ENCODE measurements at places on chromosomes 12 and 14.

DNA sequence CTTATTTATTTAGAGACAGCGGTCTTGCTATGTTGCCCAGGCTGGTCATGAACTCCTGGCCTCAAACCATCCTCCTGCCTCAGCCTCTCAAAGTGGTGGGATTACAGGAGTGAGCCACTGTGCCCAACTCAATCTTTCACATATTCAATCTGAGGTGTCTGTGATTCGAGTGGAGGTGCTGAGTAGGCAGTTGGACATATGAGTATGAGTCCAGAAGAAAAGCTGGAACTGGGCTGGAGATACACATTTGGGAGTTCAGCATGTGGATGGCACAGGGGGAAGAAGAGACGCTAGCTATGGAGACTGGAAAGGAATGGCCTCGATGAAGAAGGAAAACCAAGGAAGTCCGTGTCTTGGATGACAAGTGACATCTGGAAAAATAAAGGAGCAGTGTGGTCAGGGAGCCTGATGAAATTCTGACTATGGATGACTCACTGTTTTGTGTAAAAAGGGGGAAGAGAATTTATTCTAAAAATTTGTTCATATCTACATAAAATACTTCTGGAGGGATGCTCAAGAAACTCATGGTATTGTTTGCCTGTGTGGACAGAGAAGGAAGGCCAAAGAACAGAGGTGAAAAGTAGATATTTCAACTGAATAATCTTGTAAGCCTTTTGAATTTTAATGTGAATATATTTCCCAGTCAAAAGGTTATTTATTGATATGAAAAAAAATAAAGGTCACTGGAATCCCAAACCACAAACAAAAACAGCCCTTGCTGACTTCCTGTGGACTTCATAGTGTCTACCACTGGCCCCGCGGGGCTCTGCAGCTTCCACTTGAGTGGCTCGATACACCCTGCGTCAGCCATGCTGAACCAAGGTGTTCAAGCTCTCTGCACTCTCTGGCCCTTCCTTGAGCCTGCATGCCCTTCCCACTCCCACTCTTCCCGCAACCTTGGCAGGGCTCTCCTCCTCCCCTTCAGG is 8.9 kb upstream of the LTA4H start:
- no peak for DNase-seq

GRCh38 chr12:9649532-9649940 is 20.0 kb upstream of the CLEC2D start:
- no peak for DNase-seq

DNA sequence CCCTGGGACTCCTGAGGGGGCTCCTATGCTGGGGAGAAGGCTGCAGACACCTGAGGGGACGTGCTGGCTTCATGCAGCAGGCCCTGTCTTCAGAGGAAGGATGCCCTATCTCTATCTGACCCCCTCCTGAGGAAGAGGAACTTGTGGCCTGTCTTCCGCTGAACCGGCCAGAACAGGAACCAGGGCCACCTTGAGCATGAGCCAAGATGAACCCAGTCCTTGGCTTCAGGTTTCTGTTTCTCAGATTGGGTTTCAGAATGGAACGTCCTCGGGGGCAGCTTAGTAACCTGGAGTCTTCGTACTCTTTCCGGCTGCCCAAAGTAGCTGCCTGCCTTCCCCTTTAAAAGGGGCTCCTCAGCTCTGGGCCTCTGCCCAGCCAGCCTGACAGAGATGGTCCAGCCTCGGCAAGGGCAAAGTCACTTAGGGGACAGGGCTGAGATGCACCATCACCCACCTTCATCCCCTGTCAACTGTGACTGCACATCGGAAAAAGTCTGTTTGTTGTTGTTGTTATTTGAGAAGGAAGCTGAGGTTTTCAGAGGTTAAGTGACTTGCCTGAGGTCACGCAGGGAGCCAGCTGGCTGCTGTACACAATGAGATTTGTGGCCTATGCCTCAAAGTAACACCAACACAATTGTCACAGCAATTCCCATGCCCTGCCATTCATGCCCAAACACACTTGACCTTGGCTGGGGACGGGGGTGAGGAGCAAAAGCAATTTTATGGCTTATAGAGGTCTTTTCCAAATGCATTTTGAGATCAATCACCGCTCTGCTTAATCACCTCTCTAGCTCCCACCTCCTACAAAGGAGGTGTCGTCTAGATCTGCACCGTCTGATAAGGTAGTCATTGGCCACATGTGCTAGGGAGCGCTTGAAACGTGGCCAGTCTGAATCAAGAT is 13.4 kb downstream of the ASB2 start:
- no peak for DNase-seq

DNA sequence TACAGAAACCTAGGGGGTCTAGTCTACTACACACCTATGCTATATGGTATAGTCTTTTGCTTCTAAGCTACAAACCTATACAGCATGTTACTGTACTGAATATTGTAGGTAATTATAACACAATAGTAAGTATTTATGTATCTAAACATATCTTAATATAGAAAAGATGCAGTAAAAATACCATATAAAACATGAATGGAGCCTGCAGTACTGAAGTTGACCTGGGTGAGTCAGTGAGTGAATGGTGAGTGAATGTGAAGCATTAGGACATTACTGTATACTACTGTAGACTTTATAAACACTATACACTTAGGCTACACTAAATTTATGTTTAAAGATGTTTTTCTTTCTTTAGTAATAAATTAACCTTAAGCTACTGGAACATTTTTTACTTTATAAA is 13.1 kb upstream of the ABCD2 start:
- no peak for DNase-seq

DNA sequence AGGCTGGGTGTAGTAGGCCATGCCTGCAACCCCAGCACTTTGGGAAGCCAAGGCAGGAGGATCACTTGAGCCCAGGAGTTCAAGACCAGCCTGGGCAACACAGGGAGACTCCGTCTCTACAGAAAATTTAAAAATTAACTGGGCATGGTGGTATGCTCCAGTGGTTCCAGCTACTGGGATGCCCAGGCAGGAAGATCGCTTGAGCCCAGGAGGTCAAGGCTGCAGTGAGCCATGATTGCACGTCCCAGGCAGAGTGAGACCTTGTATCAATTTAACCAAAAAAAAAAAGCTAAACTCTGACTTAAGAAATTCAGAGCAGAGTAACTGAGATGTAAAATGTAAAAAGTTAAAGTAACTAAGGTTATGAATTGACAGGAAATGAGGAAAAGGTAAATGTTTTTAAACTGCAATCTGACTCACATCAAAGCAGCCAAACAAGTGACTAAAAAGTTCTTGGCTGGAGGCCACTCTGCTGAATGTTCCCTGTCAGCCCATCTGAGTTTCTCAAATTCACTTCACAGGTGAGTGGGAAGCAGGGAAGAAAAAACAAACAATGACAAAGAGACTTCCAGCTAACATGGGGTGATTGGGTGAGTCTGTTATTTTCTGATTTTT is 21.3 kb downstream of the PRKD1 start:
- no peak for DNase-seq

DNA sequence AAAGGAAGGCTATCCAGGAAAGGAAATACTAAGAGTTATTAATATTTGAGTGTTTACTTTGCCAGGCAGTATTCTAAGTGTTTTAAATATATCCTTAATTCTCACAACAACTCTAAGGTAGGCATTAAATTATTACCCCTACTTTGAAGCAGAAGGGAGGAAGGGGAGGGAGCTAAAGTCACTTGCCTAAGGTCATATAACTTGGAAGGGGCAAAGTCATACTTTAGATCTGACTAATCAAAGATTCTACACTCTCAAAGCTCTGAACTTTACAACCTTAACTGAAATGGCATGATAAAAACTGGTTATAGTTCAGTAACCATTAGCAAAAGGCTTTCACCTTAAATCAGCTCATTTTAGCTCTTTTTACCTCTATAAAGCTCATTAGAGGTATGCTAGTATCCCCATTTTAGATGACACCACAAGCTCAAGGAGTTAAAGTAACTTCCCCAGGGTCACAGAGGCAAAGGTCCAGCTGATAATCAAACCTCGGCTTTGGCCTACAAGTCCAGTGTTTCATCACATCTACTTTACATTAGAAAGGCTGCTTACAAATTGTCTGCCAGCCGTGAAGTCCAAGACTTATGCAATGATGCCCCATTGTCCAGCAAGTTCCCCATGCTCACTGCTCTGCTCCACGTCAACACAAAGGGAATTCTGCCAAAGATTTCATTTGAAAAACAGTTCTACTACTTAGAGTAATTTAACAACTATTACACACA is 223.9 kb downstream of the MED13L start:
- DNase-seq = no peak

- no peak for DNase-seq
These were observed 495.8 kb upstream of the GARIN6 start for GRCh38 chr12:99151744-99152143.

- no peak for DNase-seq
These were observed 23.0 kb downstream of the ALDH2 start for GRCh38 chr12:111789779-111790178.

DNA sequence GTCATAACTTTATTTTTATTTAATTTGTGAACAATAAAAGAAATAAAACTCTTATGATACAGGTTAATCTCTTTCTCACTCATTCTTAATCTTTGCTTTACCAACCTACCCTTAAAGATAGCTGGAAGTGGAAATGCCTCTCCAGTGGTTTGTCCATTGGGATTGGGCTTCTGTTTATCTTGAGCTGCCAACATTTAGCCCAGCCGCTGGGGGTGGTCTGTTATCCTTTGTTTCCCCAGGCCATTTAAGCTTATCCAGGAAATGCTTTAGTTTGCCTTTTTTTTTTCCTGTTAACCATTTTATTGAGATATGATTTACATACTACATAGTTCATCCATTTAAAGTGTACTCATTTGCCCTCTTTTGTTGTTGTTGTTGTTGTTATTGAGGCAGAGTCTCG is 8.2 kb downstream of the TDG start:
- DNase-seq = no peak

DNA sequence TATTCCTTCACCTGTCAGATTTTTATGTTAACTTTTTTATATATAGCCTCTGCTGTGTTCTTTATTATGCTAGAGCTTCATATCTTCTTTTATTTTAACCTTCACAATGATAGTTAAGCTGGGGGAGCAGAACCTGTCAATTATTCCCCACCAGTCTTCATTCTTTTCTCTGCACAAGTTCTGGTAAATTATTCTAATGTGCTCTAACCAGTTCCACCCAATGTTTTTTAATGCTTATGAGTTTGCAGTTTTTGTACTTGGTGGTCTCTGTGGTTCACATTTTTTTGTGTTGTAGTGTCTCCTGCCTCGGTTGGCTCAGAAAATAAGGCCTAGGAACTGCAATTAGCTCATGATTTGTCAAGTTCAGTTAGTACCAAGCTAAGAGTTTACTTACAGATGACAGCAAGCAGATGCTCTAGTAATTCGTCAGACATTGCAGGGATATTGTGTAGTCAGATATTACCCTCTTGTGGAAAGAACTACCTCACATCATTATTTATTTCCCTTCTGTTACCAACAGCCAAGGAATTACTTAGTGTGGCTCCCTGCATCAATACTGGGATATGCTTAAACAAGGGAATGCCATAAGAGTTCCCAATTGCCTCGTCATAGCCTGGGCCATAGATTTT is 14.5 kb downstream of the DYRK2 start:
- peak; percentile 58 for DNase-seq

DNA sequence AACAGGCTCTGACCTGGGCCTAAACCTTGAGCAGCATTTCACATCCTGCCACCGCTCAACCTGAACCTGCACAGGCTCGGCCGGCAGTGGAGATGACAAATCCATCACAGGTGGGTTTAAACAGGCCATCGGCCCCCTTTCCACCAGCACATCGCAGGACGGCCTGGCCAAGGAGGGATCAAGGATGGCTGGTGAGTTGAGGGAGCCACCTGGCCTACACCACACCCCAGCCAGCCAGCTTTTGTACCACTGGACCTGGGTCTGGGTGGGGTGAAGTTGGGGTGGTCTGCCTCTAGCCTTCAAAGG is 14.2 kb downstream of the MMAB start:
- no peak for DNase-seq

- no peak for DNase-seq
These were observed 5.0 kb upstream of the CYP46A1 start for GRCh38 chr14:99679111-99679510.

DNA sequence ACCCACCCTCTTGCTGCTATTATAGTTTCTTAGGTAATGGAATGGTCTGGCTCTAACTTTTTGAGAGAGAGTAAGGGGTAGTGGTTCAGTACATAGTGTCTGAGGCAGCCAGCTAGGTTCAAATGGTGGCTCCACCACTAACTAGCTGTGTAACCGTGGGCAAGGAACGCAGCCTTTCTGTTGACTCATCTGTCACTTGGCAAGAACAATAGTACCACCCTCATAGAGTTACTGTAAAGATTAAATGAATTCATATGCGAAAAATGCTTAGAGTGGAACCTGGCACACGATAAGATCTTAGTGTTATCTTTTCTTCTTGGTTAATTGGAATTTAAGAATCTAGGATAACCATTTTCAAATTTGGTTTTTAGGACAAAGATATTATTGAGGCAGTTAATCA is 14.0 kb downstream of the CCDC62 start:
- DNase-seq = no peak

DNA sequence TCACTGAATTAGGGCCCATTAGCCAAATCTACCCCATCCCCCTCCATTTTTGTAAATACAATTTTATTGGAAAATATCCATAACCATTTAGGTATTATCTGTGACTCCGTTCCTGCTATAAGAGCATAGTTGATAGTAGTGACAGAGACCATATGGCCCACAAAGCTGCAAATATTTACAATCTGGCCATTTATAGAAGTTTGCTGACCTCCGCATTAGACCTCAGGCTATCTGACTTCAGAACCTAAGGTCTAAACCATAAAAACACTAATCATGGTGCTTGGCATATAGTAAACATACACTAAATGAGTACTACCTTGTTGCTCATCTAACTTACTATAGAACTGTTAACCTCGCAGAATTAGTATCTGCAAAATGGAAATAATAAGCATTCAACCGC is 124.8 kb downstream of the NPAS3 start:
- DNase-seq = no peak

- DNase-seq = no peak
These were observed 56.1 kb downstream of the SYT10 start for GRCh38 chr12:33383503-33383902.

DNA sequence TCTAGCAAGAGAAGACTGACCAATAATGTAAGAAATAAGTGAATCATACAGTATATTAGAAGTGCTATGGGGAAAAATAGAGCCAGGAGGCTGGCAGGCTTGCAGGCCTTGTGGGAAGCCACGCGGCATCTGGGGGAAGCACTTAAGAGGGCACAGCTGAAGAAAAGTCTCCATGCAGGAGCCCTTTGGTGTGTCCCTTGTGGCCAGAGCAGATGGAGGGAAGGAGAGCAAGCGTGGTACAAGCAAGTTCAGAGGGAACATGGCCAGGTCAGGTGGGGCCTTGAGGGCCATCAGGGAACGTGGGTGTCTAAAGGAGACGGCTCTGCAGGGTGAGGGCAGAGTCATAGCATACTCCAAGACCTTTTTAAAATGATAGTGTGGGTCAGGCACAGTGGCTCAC is 51.7 kb downstream of the LRRC74A start:
- no peak for DNase-seq

DNA sequence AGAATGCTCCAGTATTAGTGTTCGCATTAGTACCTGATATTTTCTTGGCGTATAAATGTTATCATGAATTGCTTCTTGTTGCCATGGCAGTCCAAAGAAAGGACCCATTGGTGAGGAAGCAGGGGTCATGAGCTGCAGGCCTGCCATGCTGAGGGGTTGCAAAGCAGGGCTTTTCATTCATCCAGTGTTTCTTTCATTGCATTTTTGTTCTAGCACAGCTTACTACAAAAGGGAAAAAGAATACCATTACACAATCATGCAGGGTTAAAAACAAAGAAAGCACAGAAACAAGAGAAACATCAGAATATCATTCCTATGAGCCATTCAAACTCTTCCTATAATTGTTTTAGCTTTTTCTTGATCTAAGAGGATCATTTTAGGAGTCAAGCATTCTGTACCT is 24.0 kb downstream of the DICER1 start:
- DNase-seq = no peak

- DNase-seq = no peak
These were observed 189.7 kb downstream of the EPS8 start for GRCh38 chr12:15599266-15600037.

Data from SK-N-DZ (cell line).